ENCODE measurements at places on chromosomes 7 and 10. TPM values are rescaled to one million over a fixed set of nuclear protein-coding genes. Genes with fewer than 3 reads are reported as not detected.

GRCh38 chr10:63675171-63675570, 154.0 kb downstream of the REEP3 start:
- DNase-seq, result no peak

The FAM237B gene
- polyA plus RNA-seq, result 0.02 TPM

- DNase-seq, result no peak
Measured at GRCh38 chr7:151725844-151726651, 150.9 kb downstream of the PRKAG2 start.

The UTF1 gene
- not detected for polyA plus RNA-seq

GRCh38 chr7:91020636-91021385, 243.4 kb upstream of the FZD1 start:
- no peak for DNase-seq

DNA sequence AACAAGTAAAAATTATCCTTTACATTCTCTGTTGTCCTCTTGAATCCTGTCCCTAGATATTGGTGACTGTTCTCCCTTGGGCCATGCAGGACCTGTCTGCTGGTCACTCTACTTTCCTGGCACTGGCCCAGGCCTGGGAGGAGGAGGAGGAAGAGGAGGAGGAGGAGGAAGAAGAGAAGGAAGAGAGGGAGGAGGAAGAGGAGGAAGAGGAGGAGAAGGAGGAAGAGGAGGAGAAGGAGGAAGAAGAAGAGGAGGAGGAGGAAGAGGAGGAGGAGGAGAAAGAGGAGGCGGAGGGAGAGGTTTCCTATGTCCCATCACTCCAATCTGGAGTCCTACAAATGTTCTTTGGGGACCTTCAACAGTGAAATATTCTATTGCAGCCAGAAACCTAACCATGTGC, 97.3 kb upstream of the NAMPT start:
- DNase-seq, result no peak

The GFRA1 gene
- 2.6 TPM for polyA plus RNA-seq

- DNase-seq, result no peak
Measured at GRCh38 chr10:119078422-119079179, 2.0 kb downstream of the EIF3A start.

The CHN2 gene
- polyA plus RNA-seq, result 0.02 TPM

DNA sequence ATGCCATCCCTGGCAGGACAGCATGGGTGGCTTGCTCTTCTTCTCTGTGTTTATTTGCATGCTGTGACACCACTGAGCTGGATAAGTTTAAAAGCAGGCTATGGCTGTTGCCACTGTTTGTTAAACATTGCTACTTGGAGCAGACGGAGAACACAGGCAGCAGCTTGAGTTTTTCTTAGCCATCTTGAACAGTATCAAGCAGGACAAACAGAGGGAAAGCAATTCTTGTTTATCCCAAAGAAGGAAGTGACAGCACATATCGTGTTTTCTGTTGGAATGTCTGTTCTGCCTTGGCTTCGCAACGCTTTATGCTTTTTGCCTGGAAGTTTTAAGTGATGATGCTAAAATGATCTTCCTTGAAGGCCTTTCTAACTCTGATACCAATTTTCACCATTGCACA, 73.8 kb downstream of the MKX start:
- DNase-seq, result no peak

DNA sequence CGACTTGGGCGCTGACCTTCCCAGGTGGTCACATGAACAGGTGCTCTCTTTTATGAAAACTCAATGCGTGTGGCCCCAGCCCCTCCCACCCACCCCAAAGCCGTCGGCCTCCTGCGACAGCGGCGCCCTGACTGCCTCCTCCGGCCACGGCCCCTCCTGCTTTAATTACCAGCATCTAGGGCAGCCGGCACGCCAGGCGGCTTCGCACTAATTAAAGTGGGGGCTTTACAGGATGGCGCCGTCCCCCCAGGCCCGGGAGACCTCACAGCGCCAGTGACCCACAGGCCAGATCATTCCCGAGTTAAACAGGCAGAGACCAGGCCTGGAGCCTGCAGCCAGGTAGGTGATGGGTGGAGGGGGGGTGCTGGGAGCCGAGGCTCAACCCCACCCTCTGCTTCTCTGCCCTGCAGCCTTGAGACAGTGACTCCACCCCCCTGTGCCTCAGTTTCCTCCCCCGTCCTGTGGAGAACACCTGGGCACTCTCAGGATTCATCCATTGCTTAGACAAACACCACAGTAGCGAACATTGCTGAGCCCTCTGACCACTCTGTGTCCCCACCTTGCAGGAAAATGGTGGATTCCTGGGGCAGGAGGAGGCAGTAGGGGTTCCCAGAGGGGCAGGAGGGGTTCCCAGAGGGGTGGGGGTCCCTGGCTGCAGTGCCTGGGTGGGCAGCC, 100.8 kb downstream of the MICALL2 start:
- peak; percentile 59 for DNase-seq

The RBM20 gene
- 0.64 TPM for polyA plus RNA-seq

The MYL10 gene
- polyA plus RNA-seq, result not detected

GRCh38 chr10:7351894-7352293, 58.9 kb downstream of the SFMBT2 start:
- DNase-seq, result no peak

GRCh38 chr10:36788152-36788551, 337.2 kb upstream of the ANKRD30A start:
- DNase-seq, result no peak

- peak; percentile 75 for DNase-seq
Measured at GRCh38 chr10:31584876-31585275, 265.9 kb downstream of the ZEB1 start.

DNA sequence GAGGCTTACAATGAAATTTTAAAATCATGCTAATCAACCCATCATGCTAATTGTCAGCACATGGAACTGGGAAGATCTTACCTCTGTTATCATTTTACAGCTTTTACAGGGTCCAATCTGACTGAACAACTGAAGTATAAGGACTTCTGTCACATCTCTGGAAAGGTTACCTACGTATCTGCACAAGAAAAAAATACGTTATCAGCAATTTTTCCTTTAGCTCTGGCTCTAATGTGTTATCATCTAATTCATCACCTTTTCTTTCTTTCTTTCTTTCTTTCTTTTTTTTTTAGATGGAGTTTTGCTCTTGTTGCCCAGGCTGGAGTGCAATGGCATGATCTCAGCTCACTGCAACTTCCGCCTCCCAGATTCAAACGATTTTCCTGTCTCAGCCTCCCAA, 8.7 kb downstream of the TIAL1 start:
- no peak for DNase-seq

The FEZF1 gene
- polyA plus RNA-seq, result not detected

GRCh38 chr7:17234398-17235031, 63.9 kb upstream of the AHR start:
- no peak for DNase-seq

GRCh38 chr7:55489552-55489951, 82.8 kb downstream of the VOPP1 start:
- no peak for DNase-seq

The AOAH gene
- polyA plus RNA-seq, result not detected

DNA sequence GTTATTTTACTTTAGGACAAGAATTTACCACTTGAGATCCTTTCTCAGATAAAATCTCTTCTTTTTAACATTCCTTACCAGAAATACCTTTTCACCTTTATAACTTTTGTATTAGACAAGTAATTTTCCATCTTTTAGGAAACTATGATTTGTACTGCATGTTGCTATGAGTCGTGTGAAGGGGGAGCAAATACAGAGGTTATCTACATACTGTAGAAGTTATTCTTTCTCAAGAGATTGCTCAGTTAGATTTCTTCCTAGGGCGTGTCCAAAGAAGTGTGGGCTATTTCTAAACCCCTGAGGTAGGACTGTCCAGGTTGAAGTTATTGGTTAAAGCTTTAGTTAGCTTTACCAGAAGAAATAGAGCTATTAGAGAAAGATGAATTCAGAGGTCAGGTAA, 30.2 kb upstream of the ARHGAP12 start:
- no peak for DNase-seq

- no peak for DNase-seq
Measured at GRCh38 chr10:117261501-117261900, 20.6 kb downstream of the SLC18A2 start.

- DNase-seq, result no peak
Measured at GRCh38 chr10:127034034-127034633, 128.9 kb downstream of the DOCK1 start.

DNA sequence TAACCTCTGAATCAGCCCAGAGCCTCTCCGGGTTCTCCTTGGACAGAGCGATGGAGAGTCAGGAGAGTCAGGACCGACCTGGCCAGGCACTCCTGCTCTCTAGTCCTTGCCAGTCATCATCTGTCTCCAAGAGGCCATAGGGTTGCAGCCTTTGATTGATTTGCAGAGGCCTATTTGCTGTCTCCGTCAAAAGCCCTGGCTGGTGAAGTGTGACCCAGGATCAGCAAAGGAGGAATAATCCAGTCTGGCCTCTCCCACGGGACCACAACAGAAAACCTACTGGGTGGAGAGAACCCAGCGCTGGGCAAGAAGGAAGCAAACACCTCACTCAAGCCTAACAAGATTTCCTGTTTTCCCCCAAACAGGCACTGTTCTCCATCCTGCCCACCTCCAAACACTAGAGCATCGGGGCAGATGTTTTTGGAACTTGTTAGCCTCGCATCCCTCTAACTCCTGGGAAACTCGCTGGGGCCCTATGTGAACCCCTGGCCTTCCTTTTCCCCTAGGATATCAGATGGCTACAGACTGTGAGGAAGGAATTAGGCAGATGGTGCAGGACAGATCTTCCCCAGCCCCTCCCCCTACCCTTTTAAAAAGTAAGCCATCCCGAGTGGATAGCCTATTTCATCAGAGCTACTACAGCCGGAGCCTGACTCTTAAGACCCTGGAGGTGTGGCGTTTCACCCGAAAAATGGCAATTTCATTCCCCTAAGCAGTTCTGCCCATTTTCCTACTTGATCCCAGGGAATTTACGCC, 54.3 kb downstream of the PODXL start:
- no peak for DNase-seq

DNA sequence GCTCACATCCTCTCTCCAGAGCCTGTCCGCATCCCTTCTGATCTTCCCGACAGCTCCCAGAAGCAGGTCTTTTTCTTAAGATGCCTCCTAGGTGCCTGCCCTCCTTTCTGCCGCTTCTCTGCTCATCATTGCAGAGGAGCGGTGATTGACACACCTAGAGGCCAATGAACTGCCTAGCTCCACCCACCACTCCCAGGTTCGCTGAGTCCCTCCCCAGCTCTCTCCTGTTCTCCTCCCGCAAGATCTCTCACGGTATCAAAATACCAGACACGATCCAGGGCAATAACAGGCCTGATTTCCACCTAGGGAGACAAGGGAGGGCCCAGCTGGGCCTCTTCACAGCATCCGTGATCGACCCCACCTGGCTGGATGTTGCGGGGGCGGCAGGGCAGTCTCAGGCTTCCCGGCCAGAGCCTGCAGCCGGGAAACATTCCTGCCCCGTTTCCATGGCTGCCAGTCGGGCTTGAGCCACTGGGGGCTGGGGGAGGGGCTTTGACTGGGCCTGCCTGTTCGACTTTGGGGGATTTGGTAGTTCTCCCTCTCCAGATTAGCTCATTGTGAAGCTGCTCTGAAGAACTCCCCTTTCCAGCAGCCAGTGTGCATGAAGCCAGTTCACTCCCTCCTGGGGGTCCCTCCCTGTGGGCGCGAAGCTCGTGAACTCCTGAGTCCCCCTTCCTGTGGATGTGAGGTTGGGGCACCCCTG, 373.5 kb downstream of the RPS24 start:
- peak; percentile 91 for DNase-seq

The LIPK gene
- polyA plus RNA-seq, result not detected

The FOXI2 gene
- not detected for polyA plus RNA-seq

GRCh38 chr7:157408258-157409101, 71.7 kb downstream of the DNAJB6 start:
- peak; percentile 22 for DNase-seq

The FLNC gene
- polyA plus RNA-seq, result 43.7 TPM

DNA sequence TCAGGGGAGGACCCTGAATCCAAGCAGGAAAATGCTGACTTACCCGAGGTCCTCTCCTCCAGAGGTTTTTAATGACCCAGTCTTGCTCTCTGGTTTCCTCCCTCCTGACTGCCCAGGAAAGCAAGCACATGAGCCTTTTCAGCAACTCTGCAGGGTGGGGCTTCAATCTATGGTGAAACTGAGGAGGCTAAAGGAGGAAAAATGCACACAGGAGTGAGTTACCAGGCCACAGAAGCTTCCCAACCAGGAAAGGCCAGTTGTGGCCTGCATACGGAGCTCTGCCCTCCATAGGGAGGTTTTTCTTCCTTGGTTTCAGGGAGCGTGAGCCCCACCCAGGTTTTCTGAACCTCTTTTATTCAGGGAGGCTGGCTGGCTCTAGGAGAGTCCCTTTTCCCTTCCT, 14.1 kb upstream of the DLG5 start:
- DNase-seq, result no peak

DNA sequence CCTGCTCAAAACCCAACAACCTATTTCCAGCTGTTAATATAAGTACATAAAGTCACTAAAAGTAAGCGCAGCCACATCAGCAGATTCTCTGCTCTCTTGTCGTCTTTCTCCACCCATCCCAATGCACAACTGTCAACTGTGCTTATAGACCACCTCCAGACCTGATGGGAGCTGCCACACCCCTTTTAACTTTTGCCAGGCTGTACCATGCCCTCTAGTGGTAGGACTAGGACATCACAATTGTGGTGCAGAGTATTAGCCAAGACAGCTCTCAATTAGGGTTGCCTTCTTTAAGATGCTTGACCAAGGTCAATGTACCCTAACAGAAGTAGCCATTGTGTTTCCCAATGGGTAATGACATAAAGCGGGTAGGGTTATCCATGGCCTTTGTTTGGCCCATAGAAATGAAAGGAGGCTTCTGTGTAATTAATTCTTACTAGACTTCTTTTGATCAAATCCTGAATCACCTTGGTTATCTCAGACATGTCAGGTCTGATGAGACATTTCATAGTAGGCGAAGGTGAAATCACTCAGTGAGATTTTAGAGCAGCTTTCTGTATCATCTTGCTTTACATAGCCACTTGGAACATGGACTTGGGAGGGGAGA, 68.1 kb downstream of the SCRN1 start:
- DNase-seq, result peak; percentile 81

DNA sequence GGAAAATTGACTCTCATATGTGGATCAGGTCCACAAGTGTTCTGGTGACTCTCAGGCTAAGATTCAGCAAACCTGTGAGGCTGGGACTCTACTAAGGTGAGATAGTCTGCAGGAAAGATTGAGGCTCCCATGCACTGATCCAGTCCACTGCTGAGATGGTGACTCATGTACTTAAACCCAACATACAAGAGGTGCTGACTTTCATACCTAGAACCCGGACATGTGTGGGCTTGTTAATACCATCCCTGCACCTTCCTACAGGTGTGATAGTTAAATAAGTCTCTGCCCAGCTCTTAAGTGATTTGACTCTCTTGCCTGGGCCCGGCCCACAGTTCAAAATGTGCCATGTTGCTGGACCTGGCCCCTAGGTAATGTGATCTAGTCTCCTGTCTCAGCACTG, 27.1 kb upstream of the ZNF107 start:
- DNase-seq, result no peak

The HABP2 gene
- not detected for polyA plus RNA-seq

Measured in SK-N-SH (cell line).